ENCODE measurements at places on chromosomes 6 and 20.

GRCh38 chr20:39825524-39825923, 863.4 kb downstream of the DHX35 start:
- no peak for DNase-seq

DNA sequence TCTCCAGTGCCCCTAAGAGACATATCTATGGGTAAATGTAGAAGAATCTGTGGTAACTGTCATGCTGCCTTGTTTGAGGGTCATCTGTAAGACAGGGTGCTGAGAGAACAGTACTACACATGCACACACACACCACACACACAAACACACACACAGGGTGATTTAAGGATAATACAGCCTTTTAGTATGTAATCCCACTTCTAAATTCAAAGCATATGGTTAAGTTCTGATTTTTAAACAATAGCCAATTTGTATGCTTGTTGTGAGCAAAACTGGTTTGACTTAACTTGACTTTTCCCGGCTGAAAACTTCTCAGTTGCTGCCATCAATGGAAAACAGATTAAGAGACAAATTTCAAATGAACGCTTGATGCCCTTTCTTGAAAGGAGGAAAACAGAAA, 241.8 kb downstream of the ADGRG6 start:
- no peak for DNase-seq

DNA sequence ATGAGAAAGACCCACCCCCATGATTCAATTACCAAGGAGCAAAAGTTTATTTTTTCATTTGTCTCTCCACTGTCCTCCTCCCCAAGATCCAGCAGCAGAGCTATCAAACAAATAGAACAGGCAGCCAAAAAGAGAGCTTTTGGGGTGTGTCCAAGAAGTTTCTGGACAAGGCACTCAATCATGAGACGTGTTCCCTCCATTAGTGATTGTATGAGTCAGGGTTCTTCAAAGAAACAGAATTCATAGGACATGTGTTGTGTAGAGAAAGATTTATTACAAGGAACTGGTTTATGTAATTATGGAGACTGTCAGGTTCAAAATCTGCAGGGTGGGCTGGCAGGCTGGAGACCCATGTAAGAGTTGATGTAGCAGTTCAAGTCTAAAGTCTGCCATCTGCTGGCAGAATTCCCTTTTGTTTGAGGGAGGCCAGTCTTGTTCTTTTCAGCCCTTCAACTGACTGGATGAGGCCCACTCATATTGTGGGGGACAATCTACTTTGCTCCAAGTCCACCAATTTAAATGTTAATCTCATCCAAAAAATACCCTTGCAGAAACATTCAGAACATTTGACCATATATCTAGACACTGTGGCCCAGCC, 248.1 kb upstream of the OPRM1 start:
- no peak for DNase-seq

GRCh38 chr20:59645761-59646171, 41.4 kb downstream of the PHACTR3 start:
- no peak for DNase-seq

DNA sequence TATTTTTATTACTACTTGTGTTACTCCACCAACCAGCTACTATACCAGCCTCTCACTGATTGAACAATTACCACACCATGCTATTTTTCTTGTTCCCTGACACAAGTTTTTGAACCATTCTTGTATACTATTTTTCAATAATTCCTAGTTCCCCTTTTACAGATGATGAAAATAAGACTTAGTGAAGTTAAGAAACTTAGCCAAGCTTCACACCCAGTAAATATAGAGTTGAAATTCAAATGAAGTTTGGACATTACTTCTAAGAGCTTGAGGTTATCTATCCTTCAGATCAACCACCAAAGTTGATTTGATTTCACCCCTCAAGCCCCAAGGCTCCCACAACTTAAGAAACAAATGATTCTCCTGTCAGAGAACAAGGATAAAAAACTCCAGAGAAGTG, 13.1 kb upstream of the BCAS1 start:
- DNase-seq, result no peak

DNA sequence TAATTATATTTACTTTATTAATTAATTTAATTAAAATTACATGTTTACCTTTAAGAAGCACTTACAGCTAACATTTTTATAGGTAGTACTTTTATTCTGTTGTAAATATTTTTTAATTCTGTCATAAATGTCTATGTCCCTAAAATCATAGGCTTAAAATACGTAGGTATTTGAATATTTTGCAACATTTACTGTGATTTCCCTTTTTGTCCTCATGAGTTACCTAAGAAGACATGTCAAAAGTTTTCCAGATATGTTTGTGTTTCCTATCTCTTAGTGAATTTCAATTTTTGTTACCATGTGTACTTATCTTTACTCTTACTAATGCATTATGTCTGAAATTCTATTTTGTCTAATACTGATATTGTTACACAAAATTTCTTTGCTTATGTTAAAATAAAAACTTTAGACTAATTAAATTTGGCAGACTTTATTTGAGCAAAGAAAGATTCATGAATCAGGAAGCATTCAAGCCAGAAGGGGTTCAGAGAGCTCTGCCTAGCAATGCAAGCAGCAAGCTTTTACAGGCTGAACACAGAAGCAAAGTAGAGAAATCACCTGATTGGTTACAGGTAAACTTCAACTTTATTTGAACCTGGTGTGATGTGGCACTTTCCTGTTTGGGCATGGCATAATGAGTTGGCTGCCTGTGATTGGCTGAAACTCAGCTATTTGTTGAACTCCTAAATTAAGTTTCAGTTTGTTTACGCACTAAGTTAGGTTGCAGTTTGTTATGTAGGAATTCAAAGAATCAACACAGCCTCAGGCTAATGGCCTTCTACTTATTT, 123.2 kb upstream of the TMEM170B start:
- peak; percentile 39 for DNase-seq

All from activated naive CD4-positive, alpha-beta T cell treated with Interleukin-2 at 50 U/mL for 16 hours (primary cell).